ENCODE measurements at places on chromosomes 7 and 10.

GRCh38 chr10:82660986-82661385 lies 786.0 kb downstream of the NRG3 start:
- DNase-seq, result no peak

DNA sequence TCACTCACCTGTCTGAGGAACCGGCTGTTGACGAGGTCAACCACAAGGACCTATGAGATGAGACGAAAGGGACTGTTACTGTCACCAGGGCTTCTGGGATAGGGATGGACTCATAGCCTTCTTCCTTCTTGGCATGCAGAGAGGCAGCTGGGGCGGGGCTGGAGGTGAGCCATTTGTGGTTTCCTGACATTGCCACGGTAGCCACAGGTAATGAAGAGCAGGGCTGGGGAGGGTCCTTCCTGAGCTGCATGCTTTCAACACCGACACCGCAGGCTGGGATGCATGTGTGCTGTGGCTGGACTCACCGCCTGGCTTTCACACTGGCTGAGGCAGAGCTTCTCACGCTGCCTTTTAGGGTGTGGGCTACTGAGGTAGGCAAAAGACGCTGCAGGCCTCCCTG lies 46.4 kb upstream of the MKRN1 start:
- no peak for DNase-seq

DNA sequence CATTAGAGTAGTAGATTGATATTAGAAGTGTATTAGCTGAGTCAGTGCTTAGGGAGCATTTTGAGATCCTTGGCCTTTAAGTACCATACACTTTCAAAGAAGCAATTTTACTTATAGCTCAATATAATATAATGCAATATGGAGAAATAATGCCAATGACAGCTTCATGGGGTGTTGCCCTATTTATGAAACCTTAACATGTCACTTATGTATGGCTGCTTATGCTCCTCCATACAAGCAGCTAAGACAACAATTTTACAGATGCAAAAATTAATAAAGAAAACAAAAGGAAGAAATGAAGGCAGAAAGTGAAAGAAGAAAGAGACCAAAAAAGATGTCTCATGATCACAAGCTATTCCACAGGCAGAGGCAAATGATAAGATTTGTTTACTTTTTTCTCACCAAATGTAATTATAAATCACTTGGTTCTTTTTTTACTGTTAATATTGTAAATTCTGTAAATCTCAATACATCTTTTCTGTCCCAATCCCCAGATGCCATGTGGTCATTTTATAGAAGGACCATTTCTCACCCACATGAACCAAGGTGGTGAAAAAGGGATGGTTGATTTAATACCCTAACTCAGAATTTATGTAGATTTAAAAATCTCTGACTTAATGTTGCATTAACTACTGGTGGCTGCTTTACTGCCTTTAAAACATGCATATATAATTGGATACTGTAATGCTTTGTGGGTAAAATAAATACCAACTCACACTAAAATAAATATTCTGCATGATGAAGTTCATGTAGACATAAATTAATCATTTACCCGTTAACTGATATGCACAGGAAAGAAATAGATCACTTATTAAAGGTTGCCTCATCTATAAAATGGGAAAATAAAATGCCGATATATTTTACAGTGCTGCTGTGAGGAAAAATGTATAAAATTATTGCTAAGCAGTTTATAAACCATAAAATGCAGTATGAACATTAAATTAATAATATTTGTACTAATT lies 33.5 kb upstream of the RHOBTB1 start:
- no peak for DNase-seq

- DNase-seq, result no peak
Measured at GRCh38 chr7:140036224-140036962, 26.4 kb downstream of the PARP12 start.

- no peak for DNase-seq
Measured at GRCh38 chr7:151168787-151169162, 1.3 kb upstream of the GBX1 start.

- DNase-seq, result no peak
Measured at GRCh38 chr10:30765022-30765615, 135.6 kb upstream of the LYZL2 start.

DNA sequence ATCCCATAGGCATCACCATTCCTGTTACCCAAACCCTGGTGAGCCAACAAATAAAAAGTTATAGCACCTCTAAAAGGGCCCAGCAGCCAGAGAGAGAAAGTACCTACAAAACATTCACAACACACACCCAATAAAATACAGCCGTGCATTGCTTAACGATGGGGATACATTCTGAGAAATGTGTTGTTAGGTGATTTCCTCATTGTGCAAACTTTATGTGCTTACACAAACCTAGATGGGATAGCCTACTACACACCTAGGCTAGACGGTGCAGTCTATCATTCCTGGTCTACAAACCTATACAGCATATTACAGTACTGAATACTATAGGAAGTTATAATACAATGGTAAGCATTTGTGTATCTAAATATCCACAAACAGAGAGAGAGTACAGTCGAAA lies 44.9 kb upstream of the UCN3 start:
- DNase-seq, result no peak

- no peak for DNase-seq
Measured at GRCh38 chr7:105133358-105133757, 119.4 kb downstream of the KMT2E start.

GRCh38 chr10:104080762-104081161 lies 4.9 kb downstream of the COL17A1 start:
- peak; percentile 26 for DNase-seq

GRCh38 chr10:27884185-27884641 lies 114.7 kb downstream of the ODAD2 start:
- DNase-seq, result no peak

GRCh38 chr7:91157579-91158320 lies 106.5 kb upstream of the FZD1 start:
- DNase-seq, result no peak

DNA sequence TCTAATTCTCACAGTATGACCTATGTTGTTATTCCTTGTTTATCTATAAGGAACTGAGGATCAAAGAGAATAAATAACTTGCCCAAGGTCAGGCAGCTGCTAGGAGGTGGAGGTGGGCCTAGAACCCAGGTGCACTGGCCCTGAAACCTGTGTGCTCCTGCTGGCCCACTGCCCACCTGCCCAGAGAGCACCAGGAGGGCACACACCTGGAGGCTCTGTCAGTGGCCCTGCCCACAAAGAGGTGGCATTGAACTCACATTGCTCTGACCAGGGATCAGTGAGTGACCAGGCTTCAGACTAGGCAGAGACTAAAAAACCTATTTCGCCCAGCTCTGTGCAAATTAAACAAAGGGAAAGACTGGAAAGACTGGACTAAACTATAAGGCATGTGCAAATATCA lies 210.6 kb downstream of the TNS3 start:
- no peak for DNase-seq

GRCh38 chr10:109773288-109774120 lies 149.8 kb downstream of the XPNPEP1 start:
- no peak for DNase-seq

DNA sequence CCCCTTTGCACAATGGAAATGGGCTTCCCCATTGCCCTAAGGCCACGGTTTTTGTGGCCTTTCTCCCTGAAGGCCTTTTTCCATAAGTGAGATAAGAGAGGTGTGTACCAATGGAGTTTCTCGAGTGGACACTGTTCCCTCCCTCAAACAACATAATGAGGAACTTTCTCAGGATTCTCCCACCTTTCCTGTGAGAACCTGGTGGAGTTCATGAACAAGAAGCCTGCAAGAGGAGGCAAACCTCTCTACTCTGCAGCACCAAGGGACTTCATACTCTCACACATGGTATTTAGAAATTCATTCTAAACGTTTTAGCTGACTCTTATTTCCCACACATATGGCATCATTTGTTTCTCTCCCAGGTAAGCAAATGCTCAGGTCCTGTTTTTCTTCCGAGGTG lies 7.3 kb upstream of the RBM33 start:
- no peak for DNase-seq
